CD4-positive, alpha-beta memory T cell (primary cell): ENCODE measurements at places on chromosomes 5 and 9. TPM values are rescaled to one million over a fixed set of nuclear protein-coding genes. Genes with fewer than 3 reads are reported as not detected.

DNA sequence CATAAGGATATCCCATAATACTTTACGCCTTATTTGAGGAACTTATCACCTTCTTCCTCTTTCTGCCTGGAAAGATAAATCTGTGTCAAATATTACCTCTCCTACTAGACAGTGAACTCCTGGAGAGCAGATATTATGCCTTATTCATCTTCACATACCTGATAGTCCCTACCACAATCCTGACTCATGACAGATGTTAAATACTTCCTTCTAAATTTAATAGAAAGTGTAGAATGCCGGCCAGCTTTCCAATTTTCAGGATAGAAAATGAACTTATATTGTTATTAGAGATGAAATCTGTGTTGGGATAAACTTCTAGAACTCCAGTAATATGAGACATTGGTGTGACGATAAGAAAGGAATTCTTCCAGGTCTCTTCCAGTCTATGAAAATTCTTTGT lies 89.0 kb downstream of the GCNT4 start:
- DNase-seq, result no peak

DNA sequence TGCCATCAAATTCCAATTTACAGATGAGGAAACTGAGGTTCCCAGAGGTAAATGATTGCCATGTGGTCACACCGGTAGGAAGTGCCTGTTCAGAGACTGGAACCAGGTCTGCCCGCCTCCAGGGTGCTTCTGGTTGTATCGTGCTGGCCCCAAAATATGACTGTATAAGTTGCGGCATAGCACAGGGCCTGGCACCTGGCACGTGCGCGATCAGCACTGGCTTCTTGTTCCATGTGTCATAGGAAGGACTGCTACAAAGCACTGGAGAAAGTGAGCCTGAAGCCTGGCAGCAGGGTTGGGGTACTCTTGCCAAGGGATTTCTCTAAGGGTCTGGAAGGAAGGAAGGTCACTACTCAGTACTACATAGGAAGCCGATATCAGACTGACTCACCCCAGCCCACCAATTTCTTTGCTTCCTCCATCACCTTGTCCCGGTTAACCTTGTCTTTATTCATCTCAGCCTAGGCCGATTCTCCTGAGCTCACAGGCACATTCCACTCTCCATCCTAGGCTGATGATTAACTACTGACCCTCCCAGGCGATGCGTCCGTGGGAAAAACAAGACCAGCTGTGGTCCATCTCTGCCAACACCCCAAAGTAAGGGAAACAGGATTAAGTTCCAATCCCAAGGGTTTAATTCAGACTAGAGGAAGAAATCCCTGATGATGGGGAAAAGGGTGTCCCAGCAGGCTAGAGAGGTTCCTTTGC lies 1.8 kb downstream of the HRH2 start:
- DNase-seq, result no peak

GRCh38 chr9:35577486-35577885 lies 27.6 kb upstream of the TESK1 start:
- DNase-seq, result no peak

DNA sequence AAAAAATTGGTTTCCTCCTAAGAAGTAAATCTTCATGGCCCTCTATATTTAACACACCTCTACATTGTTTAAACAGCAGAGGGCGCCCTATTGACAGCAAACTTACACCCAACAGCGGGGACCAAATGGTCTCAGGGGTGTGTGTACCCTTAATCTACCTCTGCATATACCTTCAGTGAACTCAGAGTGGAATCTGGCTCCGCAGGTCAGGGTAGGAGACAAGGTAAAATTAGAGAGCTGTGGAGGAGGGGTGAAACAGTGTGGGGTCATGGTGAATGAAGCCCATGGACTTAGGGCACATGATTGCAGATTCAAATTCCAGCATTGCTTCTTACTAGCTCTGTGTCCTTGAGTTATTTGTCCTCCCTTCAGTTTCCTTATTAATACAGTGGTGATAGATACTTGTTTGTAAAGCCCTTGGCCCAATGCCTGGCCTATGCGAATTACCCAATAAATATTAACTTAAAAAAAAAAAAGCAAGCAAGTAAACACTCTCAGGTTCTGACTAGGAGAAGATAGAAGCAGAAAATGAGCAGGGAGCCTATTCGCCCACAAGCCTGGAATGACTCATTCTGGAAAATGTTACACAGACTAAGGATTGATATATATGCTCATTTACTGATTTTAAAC lies 122.9 kb downstream of the CAVIN4 start:
- DNase-seq, result peak; percentile 1

DNA sequence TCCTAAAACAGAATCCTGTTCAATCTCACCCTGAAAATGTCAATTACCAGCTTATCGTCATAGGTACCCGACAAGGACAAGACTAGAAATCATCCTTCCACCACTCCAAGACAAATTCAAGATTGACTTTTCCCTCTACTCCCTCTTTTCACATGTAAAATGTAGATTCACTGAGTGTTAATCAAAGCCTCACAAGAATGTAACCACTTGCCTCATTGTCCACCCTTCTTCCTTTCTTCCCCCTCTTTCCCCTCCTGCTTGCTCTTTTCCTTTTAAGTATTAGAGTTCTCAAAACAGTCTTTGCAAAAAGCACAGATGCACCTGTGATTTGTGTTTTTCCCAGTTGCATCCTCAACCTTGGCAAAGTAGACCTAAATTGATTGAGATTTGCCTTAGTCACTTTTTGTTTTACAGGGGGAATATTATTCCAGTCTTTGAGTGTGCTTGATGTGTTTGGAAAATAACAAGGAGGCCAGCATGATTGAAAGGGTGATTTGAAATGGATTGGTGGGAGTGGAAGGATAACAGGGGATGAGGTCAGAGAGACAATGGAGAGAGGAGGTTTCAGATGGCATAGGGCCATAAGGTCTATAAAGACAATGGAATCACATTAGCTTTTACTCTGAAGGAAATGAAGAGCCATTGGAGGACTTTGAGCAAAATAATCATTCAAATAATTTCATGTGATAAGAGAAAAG lies 231.3 kb upstream of the TYRP1 start:
- DNase-seq, result no peak

GRCh38 chr5:76594107-76594506 lies 29.1 kb downstream of the F2RL2 start:
- no peak for DNase-seq

DNA sequence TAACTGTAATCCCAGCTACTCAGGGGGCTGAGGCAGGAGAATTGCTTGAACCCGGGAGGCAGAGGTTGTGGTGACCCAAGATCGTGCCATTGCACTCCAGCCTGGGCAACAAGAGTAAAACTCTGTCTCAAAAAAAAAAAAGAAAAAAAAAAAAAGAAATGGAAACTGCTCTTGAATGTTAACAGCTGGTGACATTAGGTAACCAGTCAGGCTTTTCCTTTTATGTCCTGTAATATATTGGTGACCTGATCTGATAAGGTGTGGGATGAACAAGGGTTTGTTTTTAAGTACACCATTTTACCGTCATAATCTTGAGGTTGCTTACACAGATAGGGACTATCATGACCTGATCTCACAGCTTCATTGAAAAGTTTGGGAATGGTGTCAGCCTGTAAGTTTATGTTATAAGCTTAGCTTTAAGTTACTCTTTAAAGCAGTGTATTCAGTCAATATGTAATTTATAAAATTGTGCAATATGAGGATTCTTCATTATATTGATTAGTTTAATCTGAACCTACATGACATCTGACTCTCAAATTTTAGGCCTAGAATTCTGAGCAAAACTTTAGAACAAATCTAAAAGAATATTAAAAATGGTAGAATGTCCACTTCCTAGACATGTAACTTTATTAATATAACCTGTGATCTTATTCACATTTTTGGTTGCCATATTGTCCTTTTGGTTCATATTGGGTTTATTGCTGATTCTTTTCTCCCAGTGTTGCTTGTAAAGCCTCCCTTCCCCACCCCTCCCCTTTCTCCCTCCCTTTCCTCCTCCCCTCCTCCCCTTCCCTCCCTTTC lies 41.4 kb downstream of the RAI14 start:
- DNase-seq, result no peak

DNA sequence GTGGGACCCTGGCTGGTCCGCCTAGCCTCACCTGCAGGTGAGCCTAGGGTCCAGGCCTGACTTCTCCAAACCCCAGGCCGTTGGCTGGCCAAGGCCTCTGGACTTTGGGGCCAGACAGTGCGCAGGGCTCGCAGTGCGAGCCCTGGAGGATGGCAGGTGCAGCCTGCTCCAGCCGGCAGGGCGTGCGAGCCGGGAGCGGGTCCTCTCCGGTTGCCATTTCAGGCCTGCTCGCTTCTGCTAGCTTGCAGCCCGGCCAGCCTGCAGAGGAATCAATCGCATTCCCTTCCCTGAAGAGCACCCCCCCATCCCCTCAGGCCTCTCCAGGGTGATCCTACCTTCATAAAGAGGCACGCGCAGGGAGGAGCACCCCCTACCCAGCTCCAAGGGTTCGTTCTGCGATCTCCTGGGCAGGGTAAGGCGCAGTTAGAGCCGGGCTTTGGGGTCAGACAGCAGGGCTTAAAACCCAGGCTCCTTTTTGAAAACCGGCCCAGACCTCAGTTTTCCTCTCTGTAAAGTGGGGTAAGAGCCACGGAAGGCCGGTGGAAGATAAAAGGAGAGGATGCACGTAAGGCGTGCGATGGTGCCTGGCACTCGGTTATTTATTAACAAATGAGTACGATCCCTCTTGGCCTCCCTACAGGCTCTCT lies 6.2 kb downstream of the BARHL1 start:
- no peak for DNase-seq

GRCh38 chr5:33556330-33557328 lies 115.9 kb downstream of the TARS1 start:
- no peak for DNase-seq

DNA sequence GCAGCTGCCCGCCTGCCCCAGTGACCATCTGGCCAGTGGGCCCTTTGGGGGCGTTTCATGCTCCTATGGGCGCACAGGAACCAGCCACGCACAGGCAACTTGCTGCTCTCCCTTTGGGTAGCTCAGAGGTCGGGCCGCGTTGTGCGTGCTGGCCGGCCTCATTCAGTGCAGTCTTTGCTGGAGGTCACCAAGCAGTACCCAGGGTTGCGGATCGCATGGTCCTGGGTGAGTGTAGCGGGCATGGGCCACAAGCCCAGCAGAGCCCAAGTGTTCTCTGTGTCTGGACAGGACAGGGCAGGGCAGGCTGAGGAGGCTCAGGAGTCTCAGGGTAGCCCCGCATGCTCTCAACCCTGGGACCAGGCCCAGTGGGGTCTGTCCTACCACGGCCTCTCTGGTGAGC lies 9.9 kb upstream of the MRNIP start:
- no peak for DNase-seq

DNA sequence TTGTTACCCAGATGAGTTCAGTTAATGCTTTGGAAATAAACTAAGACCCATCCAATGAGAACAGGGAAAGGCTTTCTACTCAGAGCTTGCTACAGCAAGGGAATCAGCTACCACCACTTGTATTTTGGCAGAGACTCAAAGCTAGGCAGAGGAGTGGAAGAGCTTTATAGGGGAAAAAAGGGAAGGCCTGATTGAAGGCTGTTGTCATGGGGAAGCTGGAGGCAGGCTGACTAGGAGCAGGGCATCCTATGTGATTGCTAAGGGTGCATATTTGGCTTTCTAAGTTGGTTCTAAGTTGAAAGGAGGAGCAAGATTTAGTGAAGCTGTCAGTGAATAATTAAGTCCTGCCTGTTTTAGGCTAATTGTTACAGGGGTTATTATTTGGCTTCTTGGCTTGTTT lies 115.5 kb downstream of the PTTG1 start:
- DNase-seq, result no peak

DNA sequence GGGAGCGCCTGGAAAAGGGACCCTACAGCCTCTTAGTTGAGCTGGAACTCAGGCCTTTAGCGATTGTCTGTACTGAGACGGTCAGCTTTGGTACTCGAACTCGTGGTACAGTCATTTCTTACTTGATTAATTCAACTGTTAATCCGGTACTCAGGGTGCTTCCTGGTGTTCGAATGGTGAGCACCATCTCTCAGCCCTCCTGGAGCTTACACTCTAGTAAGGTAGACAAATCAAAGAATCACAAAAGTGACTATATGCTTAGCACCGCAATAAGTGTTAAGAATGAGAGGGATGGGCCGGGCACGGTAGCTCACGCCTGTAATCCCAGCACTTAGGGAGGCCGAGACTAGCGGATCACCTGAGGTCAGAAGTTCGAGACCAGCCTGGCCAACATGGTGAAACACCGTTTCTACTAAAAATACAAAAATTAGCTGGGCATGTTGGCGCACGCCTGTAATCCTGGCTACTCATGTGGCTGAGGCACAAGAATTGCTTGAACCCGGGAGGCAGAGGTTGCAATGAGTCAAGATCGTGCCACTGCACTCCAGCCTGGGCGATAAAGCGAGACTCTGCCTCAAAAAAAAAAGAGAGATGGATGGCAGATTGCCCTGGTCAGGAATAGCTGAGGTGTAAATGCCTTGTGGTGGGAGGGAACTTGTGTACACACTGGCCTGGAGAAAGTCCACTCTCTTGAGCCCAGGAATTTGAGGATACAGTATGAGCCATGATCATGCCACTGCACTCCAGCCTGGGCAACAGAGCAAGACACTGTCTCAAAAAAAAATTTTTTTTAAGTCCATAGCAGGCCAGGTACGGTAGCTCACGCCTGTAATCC lies 981 bp downstream of the TCOF1 start:
- DNase-seq, result no peak

- no peak for DNase-seq
These were observed 12.2 kb downstream of the CCT5 start for GRCh38 chr5:10262121-10262774.

DNA sequence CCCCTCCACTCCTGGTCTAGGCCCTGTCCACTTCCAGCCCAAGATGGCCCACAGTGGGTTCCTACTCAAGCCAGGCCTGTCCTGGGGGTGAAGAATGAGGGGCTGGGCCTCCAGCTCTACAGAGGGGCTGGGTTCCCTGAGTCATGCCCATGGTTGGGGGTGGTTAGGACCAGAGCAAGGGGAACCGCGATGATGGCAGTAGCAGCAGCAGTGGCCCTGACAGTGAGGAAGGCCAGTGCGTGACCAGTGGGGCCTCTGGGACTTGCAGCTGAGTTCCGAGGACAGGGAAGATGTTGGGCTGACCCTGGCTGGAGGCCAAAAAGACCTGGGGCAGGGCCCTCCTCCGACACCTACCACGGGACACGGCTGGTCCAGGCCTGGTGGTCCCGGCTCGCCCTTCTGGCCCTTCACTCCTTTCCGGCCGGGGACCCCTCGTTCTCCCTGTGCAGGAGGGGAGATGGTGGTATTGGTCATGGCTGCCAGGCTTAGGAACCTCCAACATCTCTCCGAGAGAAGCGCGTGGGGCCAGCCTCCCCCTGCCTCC lies 9.2 kb upstream of the PHYKPL start:
- DNase-seq, result no peak

DNA sequence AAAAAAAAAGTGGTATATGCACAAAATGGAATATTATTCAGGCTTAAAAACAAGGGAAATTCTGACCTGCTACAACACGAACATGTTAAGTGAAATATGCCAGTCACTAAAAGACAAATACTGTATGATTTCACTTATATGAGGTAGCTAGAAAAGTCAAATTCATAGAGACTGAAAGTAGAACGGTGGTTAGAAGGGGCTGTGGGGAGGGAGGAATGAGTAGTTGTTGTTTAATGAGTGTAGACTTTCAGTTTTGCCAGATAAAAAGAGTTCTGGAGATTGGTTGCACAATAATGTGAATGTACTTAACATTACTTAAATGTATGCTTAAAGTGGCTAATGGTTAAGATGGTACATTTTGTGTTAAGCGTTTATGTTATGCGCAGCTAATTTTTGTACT lies 79.5 kb upstream of the IL12B start:
- peak; percentile 22 for DNase-seq

CD72 gene
- total RNA-seq, result 6.5 TPM

TMEM141 gene
- 53.4 TPM for total RNA-seq

CLTA gene
- total RNA-seq, result 72.3 TPM

DBH gene
- 0.08 TPM for total RNA-seq

SLC34A3 gene
- not detected for total RNA-seq

ENHO gene
- total RNA-seq, result not detected

SNCB gene
- total RNA-seq, result not detected
